ENCODE measurements at places on chromosomes 2 and 18.

GRCh38 chr2:27218614-27219013 lies 1.4 kb downstream of the CAD start:
- DNase-seq, result no peak

DNA sequence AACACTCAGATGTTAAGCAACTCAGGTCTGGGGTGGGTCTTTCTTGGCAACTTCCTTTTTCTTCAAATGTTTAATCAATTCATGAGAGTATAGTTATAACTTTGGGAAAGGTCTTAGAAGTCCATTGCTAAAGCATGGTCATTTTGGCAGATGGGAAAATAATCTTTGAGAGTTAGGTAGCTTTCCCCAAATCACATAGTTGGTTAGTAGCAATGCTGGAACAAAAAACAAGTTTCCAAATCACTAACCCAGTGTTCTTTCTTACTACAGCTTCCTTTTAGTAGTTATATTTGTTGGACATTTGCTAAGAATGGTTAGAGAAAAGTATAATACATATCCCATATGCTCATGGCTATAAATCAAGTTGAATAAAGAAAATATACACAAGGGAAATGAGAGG lies 185.2 kb upstream of the SLC14A2 start:
- no peak for DNase-seq

- DNase-seq, result no peak
Measured at GRCh38 chr2:6924101-6924923, 7.1 kb downstream of the RNF144A start.

DNA sequence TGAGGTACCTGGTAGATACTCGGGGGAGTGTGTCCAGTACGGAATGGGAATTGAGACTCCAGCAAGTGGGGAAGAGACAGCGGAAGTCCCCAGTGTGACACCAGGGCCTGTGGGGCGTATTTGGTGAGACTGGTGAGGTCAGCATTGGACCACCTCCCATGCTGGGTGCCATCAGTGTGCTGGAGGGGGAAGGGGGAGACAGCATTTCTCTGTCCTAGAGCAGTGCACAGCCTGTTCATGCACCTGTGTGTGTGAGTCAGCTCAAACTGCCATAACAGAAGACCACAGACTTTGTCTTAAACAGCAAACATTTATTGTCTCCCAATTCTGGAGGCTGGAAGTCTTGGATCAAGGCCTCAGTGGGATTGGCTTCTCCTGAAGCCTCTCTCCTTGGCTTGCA lies 301.8 kb downstream of the GBX2 start:
- DNase-seq, result no peak

- DNase-seq, result no peak
Measured at GRCh38 chr2:144834998-144835633, 315.2 kb upstream of the ZEB2 start.

DNA sequence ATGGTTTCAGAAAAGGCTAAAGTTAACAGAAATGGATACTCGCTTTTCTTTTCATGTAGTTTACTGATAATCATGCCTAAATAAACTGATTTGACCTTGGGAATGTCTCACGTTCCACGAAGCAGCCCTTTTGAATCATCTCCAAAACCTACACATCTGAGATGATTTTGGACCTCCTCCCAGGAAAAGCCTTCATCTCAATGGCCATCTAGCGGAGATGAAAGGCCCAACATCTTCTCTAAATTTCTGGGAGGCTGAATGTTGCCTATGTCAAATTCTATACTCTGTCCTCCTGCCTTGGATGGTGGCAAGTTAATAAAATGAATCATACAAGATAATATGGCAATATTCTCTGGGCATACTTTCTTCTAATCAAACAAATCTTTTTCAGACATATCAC lies 448.5 kb downstream of the ZEB2 start:
- no peak for DNase-seq

DNA sequence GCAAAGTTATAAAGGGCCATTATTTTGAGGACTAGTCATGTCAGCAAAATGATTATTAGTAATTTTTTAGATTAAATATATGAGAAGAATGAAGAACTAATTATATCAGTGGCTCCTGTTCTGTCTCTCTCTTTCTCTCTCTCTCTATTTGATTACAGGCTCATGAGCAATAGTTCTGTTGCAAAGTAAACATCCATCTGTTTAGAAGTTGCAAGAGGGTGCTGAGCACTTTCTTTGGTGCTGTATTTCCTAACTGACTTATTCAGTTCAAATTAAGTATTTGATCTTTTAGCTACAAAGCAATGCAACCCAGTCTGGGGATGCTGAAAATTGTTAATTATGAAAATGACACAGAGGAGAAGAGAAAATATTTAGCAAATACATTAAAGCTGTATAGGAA lies 408.1 kb upstream of the UBE2E3 start:
- no peak for DNase-seq

DNA sequence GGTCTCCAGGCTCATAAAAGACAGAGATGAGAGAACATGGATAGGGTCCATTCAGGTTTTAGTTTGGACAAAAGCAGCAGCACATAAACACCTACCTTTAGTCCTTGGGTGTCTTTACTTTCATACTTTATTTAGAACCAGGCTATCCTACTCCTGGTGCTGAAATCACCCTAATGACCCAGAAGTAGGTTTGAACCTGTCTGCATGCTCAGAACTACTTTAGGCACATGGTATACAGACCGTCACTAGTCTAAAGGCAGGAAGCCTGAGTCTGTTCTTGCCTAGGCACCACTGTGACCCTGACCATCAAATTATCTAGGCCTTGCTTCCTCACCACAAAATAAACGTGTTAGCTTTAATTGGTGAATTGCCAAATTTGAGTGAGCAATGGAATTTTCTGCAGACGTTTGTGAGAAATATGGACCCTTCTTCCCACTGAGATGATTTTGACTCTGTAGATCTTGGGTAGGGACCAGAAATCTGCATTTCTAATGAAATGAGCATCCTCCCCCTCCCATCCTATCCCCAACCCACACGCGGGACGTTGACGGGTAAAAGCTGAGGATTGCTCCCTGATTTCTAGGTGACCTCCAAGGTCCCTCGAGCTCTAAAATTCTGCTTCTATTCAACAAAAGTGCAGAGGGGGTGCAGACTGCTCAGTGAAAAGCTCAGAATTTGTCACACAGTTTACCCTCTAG lies 75.1 kb downstream of the PLEKHM3 start:
- DNase-seq, result no peak

DNA sequence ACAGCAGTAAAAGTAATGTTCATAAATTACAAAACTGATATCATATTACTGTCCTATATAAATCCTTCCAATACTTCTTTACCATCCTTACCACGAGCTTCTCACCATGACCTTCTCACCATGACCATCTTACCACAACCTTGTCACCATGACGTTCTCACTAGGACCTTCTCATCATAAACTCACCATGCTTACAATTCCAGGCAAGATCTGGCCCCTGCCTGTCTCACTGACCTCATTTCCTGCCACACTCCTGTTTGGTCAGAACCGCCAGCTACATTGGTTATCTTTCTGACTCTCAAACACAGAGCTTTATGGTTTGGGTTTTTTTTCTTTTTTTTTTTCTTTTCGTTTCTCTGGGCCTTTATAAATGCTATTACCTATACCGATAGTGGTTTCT lies 827.6 kb downstream of the RNF144A start:
- DNase-seq, result no peak

DNA sequence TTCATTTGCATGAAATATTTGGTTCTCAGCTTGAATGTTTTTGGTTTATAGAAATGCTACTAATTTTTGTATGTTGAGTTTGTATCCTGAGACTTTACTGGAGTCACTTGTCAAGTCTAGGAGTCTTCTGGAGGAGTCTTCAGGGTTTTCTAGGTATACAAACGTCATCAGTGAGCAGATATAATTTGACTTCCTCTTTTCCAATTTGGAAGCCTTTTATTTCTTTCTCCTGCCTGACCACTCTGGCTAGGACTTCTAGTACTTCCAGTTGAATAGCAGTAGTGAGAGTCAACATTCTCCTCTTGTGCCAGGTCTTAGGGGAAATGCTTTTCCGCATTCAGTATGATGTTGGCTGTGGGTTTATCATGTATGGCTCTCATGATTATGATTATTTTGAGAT lies 55.4 kb upstream of the THUMPD2 start:
- no peak for DNase-seq

- no peak for DNase-seq
Measured at GRCh38 chr18:75339936-75340605, 87.4 kb downstream of the SMIM21 start.

- DNase-seq, result no peak
Measured at GRCh38 chr2:165630236-165630635, 160.7 kb downstream of the CSRNP3 start.

GRCh38 chr18:26864658-26865057 lies 849 bp downstream of the AQP4 start:
- DNase-seq, result no peak

- no peak for DNase-seq
Measured at GRCh38 chr2:68715353-68716041, 19.1 kb upstream of the ARHGAP25 start.

GRCh38 chr18:32174719-32175118 lies 15.1 kb upstream of the MEP1B start:
- DNase-seq, result no peak

- DNase-seq, result no peak
Measured at GRCh38 chr2:63581298-63581961, 6.8 kb downstream of the WDPCP start.

GRCh38 chr2:118980573-118980972 lies 38.6 kb downstream of the MARCO start:
- DNase-seq, result no peak

DNA sequence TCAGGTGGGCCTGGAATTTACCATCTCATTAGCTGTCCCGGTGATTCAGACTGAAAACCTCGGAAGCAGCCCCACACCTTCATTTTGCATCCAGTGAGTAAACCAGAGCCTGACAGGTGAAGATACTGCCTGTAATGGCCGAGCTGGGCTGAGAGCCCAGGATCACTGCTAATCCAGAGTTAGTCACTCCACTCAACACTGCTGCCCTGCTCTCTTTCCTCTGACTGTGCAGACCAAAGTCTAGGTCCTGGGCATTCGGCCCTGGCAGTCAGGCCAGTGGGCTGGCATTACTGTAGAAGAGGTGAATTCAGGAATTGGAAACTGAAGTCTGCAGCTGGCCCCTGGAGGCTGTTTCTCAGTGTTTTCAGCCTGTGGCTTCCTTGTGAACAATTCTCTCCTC lies 44.3 kb downstream of the TMEM17 start:
- DNase-seq, result no peak

- DNase-seq, result no peak
Measured at GRCh38 chr18:23560186-23560585, 26.1 kb downstream of the NPC1 start.

- DNase-seq, result no peak
Measured at GRCh38 chr2:230053753-230054478, 14.8 kb downstream of the SLC16A14 start.

DNA sequence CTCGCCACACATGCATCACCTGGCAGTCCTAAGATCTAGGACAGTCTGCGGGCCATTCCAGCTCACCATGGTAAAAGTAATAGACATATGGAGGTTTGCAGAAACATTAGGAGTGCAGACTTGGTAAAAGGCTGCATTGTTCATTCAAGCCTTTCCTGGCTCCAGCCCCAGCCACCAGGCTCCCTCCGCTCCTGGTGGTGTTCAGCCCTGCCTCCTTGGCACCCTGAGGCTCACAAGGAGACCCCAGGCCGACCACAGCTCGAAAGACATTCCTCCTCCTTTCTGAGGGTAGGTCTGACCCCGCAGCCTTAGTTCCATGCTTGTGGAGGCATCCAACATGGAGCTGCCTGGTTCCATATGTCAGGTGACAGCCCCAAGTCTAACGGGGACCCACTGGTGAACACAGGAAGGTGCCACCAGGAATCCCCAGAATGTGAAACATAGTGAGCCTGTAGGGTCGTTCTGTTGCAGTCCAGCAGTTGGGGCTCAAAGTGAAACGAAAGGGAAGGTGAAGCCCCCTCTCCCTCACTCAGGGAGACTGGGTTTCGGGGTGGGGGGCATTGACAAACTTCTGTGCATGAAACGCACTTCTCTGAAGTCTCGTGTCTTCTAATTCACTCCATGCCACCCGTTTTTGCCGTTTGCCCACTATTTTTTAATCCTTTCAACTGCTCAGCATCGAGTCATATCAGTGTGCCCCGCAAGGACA lies 5.0 kb upstream of the SP100 start:
- DNase-seq, result no peak

GRCh38 chr18:7537145-7537544 lies 30.0 kb upstream of the PTPRM start:
- no peak for DNase-seq

- peak; percentile 40 for DNase-seq
Measured at GRCh38 chr18:46946656-46947282, 29.4 kb downstream of the KATNAL2 start.

GRCh38 chr2:177245010-177245422 lies 19.5 kb downstream of the NFE2L2 start:
- DNase-seq, result no peak

- no peak for DNase-seq
Measured at GRCh38 chr2:207766697-207767460, 2.8 kb downstream of the FZD5 start.

DNA sequence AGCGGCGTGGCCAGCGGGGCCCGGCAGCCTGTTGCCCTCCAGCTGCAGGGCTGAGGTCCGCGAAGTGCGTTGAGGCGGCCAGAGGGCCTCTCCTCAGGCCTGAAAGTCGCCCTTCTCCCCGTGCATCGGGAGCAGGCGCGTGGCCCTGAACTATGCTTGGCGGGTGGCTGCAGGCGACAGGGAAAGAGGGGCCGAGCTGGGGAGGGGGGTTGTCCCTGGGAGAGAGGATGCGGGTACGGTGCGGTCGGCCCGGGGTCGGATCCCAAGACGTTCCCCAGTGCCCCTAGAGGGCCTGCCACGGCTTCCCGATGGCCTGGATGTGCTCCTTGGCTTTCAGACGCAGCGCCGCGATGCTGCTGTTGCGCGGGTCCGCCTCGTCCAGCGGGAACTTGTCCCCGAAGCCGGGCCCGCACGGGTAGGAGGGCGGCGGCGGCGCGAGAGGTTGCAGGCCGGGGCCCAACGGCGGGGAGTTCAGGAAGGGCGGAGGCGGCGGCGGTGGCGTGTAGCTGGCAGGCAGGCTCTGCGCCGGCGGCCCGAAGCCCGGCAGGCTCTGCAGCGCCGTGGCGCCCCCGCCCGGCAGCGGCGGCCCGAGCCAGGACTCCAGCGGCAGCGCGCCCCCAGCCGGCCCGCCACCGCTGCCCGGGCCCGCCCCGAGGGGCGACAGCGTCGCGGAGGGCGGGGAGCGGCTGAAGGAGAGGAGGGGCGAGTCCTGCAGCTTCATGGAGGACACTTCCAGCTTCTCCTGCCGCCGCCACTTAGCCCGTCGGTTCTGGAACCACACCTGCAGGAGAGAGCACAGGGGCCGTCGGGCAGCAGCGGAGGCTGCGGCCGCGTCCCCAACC lies 4.3 kb downstream of the RAX start:
- DNase-seq, result peak; percentile 34
